Kidney (tissue), 22 donors: ENCODE measurements at places on chromosomes 6 and 20. TPM values are rescaled to one million over a fixed set of nuclear protein-coding genes. Genes with fewer than 3 reads are reported as not detected.
A peak's percentile ranks its signal among the peaks of the same experiment; 100 is the strongest.

- DNase-seq = no peak
These were observed 22.1 kb downstream of the DEK start for GRCh38 chr6:18242062-18242851.

DNA sequence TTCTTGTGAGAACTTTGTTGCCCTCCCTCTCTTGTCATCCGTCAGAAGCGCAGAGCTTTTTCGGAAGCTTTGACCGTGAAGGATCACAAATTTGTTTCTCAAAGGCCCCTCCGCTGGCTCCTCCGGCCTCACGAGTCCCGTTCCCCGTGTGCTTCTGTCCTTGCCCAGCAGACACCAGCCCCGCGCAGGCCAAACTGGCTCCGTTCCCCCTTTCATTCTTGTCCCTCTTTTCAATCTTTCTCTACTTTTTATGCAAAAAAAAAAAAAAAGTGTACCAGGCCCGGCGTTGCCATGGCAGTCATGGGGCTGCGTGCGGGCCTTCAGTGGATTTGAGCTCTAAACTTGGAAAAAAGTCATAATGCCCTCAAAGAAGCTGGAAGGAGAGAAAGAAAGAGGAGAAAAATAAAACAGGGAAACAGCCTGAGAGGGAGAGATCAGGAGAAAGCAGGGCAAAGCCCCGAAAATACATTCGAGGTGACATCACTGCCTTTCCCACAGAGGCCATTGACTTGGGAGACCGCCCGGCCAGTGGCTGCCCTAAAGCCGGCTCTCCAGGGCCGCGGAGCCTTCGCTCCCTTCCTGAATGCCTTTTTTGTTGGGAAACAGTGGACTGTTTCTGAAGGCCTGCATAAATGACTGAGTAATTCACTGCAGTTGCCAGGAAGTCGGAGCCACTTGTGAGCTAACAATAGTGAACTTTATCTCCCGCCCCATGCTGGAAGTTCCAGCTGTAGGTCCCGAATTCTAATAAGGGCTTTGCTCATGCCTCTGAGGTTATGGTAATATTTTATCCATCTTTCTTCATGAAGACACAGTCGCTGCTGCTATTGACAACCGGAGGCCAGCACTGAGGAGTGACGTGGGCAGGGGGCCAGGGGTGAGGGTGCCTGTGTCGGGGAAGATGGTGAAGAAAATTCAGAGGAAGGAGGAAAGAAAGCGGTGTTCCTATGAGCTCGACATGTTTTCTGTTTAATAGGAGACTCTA is 670.9 kb downstream of the QKI start:
- DNase-seq = peak; percentile 56

Gene TSPO2
- polyA plus RNA-seq = 0.88 TPM

Gene HLA-DQA1
- 29.6 TPM for polyA plus RNA-seq
